ENCODE measurements at places on chromosomes 1 and 21.

DNA sequence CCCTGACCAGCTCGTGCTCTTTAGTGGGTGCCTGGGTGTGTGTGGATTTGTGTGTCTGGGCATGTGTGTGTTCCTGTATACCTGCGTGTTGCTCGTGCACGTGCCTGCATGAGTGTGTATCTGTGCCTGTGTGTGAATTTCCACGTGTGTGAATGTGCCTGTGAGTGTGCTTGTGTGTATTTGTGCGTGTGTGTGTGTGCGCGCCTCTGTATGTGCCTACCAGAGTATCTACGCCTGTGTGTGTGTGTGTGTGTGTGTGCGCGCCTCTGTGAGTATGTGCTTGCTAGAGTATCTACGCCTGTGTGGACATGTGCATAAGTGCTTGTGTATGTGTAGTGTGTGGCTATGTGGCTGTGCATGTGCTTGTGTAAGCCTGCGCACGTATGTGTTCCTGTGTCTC, 691 bp upstream of the SELENBP1 start:
- no peak for DNase-seq

DNA sequence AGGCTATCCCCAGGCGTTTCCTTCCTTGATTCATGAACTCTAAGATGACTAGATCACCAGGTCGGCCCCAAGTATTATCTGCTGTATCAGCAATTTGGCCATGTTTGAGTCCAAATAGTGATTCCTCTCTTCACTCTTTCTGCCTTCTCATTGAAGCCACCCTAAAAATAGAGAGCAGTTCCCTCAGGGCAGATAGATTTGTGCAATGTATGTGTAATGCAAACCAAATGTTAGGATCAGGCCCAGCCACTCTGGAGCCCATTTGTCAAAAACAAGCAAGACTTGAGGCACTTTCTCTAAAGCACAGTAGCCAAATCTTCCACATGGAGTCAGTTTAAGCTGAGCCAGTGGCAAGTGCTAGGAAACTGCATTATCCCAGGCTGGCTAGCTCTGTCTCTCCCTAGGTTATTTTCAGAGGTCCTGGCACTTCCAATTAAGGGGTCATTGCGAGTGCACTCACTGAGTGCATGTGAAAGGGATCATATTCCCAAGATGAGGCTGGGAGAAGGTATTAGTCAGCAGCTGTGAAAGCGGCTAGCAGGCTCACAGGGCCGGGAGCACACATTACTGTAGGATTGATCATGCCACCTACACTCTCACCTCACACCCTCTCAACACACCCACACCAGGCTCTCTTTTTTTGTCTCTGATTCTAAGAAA, 97.9 kb upstream of the RAB3GAP2 start:
- no peak for DNase-seq

DNA sequence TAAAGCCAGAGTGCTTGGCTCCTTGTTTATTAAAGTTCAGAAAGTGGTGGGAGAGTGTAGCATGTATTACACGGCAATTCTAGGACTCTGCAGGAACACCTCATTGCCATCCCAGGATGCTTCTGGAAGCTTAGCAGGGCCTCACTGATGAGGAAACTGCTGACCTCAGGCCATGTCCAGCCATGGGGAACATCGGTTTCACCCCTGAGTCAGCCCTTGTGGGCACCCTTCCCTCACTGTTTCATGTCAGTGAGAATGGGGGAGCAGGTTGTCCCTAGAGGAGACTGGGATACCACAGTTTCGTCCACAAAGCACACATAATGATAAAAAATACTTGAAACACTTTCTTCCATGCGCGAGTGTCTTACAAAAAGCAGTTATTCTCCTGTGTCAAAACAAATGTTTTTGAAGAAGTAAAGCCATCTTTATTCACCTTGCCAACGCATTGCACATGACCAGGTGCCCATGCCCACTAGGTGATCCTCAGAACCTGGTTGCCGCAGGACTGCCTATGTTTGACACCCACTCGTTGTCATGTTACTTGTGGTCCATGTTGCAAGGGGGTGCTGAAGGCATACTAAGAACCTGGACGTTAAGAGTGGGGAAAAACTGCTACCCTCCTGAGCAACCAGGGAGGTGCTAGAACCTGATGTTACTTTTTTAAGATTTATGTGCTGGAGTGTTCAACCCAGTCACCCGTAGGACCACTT, 41.2 kb upstream of the TTC22 start:
- no peak for DNase-seq

- DNase-seq: no peak
Measured at GRCh38 chr1:155513300-155513916, 49.2 kb downstream of the ASH1L start.

- no peak for DNase-seq
Measured at GRCh38 chr21:46031484-46031883, 49.9 kb downstream of the COL6A1 start.

DNA sequence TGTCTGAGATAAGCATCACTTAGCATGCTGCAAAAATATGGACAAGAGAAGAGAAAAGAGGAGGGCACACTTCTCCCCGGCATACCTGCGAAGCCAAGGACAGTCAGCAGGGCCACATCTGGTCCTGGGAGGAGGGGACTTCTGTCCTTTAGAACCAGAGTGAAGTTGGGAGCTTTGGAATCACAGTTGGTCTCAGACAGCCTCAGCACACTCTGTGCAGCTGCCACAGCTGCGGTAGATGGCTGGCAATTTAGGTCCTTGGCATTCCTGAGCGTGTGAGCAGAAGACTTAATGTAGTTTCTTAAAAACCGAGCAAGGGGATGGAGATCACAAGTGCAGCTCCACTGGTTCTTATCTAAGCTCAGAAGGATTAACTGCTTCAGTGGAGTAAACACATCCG, 32.3 kb downstream of the LRRC53 start:
- DNase-seq: no peak

GRCh38 chr1:93395195-93395594, 49.5 kb downstream of the DR1 start:
- DNase-seq: no peak

Measured in T-helper 9 cell (primary cell).